ENCODE measurements at places on chromosomes 6 and 20.

GRCh38 chr6:89347825-89348224, 4.7 kb downstream of the UBE2J1 start:
- no peak for DNase-seq

DNA sequence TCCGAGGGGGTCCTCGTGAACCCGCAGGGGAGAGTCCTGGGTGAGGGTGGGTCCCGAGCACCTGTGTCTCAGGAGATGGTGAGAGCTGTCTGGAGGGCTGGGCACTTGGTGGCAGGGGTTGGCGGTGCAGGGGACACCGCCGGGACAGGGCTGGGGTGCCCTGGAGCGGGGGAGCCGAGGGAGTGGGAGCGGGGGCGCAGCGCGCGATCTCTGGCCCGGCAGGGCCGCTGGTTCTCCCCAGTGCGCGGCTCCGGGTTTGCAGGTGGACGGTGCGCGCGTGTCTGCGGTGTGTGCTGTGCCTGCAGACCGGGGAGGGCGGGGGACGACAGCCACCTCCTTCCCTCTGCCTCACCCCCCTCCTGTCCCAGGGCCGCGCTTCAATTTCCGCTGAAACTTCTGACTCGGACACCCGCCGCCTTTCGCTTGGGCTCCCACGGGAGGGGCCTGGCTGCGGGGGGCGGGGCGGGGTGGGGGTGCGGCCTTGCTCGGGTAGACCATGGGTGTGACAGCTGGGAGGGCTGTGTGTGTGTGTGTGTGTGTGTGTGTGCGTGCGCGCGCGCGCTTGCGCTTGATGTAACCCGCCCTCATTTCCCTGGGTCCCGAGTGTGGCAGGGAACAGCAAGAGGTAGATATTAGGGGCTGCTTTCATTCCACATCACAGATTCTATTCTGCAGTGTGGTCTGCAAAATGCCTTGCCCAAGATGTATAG, 1.2 kb downstream of the TRIB3 start:
- peak; percentile 52 for DNase-seq

- DNase-seq: no peak
Observed at GRCh38 chr20:53826597-53827291, 233.1 kb upstream of the ZNF217 start.

DNA sequence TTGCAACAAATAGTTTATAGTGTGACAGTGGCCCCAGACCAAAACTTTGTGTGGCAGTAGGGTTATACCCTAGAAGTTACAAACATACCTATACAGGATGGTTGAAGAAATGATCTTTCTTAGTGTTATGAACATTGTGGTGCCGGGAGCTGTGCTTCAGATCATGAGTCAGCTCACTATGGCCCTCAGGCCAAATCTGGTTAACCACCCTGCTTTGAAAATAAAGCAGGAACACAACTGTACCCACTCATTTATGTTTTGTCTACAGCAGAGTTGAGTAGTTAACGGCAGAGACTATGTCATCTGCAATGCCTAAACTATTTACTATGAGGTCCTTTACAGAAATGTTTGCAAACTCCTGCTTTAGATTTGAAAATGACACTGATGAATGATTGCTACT, 24.3 kb downstream of the AKAP7 start:
- DNase-seq: no peak

DNA sequence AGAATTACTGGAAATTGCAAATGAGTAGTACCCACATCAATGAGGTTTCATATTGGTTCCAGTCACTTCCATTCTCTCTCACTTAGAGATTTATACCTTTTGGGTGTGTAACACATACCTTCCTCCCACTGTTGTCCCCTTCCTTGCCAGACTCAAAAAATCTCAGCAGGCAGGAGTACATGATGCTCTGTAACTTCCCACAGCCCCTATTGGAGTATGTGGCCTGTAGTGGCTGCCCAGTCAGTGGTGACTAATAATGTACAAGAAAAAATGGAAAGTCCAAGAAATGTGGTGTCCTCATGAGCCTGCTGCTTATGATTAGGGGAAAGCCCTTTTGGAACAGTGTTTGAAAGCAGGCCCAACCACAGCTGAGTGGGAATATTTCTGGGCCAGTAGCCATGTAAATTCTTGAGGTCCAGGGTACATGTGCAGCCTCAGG, 312.0 kb downstream of the ZFAND3 start:
- DNase-seq: no peak

DNA sequence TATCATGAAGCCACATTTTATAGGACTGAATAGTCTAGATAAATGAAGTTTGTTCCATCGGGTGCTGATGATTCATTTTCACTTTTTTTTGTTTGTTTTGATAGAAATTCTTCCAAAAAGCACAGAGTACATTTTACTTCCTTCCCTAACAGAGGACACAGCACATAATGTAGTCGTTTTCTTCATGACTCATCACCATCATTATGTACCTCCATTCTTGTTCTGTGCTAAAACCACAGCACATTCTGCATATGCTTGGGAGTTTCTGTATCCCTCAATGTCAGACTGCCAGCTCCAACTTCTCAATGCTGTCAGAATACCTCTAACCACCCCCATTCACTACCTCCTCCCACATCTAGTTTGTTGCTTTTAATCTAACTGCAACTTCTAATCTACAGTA, 1004.9 kb upstream of the ADGRB3 start:
- no peak for DNase-seq

GRCh38 chr6:2259002-2259494, 13.6 kb upstream of the GMDS start:
- no peak for DNase-seq

DNA sequence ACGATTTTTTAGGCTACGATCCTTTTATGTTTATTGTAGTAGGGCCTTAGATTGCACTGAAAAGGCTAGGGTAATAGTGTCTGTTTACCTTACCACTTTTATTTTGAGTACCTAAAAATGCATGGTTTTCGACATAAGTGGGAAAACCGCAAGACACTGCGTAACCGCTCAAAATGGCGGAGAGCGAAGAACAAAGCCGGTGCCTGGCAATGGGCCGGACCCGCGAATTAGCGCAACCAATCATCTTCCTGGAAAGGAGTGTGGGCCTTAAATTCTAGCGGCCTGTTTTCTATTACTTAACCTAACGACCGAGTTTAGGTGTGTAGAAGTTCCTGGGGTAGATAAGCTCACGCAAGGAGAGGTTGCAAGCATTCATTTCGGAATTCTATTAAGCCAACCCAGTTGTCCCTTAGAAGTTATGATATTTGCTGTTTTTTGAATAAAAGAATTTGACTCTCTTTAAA, 118.0 kb downstream of the HFE start:
- peak; percentile 65 for DNase-seq

DNA sequence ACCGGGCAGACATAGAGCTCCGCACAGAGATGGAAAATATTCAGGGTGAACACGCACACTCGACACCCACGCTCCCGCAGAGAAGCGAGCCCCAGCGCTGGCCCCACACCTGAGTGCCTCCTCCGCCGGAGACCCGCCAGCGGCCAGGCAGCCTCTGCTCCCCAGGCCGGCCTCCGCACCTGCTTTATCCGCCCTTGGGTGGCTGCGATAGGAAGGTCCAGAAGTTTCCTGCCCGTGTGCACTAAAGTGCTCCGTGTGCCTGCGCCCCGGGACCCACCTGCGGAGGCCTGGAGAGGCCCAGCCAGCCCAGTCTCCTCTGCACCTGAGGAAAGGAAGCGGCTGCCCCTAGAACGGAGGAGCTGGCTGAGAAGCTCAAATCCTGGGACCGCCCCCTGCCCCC, 10.8 kb upstream of the FOXC1 start:
- DNase-seq: no peak

DNA sequence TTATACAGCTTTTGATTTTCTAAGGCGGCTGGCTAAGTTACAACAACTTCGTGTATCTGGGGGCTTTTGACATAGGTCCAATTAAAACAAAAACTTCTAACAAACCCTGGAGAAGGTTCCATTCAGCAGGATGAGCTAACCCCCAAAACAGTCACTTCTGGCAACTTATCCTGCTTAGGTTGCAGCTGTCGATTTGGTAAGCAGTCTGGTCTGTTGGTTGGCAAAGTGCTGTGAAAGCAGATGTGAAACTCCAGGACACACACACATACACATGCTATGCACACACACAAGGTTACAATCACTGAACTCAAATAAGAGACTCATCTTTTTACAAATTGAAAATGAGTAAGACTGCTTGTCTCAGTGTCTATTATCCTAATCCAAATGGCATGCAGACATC, 119.0 kb upstream of the STMND1 start:
- DNase-seq: no peak

DNA sequence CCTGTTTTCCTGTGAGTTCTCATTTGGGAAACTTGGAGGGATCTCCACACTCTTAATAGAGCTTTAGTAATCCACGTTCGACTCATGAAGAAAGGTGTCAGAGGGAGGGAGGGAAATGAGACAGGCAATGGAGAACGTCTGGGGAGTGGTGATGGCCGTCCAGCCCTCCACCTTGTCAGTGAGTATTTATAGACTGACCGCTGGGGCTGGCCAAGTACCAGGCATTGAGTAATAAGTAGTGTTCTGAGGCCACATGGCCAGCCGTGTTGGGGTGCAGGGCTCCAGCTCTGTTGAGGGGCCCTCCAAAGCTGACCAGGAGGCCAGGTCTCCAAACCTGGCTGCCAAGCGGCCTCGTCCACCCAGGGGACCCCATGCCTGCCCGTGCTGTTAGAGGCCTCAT, 11.3 kb upstream of the DSN1 start:
- no peak for DNase-seq

DNA sequence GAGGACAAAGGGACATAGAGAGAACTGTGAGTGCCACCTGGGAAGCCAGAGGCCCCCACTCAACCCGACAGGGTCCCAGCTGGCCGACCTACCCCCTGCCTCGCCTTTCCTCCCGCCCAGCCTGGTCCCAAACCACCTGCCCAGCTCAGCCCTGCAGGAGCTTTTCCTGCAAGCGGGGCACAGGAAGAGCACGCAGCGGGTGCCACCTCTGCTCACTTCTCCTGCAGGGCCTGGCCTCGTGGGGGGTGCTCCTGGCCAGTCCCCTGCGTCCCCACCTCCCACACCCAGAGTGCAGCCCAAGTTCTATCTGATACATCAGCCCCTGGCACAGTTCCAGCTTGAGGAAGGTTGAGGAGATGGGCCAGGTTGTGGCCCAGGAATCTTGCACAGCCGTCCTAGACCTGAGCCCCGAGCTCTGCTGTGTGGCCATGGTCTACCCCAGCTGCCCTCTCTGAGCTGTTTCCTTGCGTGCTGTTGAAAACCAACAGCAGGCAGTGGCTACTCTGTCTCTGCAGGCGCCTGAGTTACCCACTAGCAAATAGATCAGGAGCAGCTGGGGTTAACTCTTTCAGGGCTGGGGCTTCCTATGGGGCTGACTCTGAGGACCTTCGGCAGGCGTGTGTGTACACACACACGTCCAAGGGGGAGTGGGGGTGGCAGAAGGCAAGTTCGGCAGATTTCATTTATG, 1.7 kb downstream of the NECAB3 start:
- DNase-seq: no peak

GRCh38 chr20:35991142-35991771, 22.9 kb downstream of the CNBD2 start:
- DNase-seq: no peak

GRCh38 chr20:55172310-55173002, 697.1 kb downstream of the DOK5 start:
- no peak for DNase-seq

- DNase-seq: no peak
Observed at GRCh38 chr20:19022118-19022575, 190.3 kb upstream of the SLC24A3 start.

DNA sequence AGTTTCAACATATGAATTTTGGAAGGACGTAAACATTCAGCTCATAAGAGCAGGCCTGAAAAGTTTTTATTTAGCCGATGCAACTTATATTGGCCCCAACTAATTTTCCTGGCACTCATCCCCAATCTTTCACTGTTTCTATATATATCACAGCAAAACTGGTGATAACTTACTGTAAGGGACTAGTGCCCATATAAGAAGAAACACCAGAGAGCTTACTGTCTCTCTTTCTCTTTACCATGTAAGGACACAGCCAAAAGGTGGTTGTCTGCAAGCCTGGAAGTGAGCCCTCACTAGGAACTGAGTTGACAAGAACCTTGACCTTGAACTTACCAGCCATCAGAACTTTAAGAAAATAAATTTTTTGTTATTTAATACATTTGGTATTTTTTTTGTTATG, 807.4 kb upstream of the CITED2 start:
- no peak for DNase-seq

DNA sequence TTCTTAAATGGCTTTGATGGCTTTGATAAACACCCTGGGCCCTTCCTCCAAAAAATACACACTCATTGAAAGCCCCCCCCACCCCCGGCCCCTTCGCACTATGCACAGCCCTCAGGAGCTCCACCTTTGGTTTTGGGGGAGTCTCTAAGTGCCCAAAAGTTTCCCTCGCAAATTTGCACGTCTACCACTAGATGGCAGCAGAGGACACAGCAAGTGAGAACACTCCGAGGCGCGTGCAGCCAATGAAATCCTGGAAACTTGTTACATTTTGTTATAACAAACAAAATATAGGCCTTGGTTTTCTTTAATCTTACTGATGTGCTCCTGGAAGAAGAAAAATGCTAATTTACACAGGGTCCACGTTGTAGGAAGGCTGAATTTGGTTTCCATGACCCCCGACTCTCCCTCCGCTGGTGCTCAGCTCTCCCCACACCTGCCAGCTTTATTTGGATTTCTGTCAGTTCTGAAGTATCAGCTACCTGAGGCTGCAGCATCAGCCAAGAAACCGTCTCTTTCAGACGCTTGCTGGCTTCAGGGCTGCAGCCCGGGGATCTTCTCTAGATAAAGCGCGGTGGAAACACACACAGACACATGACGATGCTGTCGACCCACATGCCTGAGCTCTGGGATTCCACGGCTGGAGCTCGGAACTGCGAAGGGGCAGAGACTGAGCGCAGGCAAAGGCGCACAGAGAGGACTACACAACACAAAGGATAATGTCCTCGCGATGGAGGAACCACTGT, 148.3 kb upstream of the RPS6KA2 start:
- DNase-seq: peak; percentile 26

DNA sequence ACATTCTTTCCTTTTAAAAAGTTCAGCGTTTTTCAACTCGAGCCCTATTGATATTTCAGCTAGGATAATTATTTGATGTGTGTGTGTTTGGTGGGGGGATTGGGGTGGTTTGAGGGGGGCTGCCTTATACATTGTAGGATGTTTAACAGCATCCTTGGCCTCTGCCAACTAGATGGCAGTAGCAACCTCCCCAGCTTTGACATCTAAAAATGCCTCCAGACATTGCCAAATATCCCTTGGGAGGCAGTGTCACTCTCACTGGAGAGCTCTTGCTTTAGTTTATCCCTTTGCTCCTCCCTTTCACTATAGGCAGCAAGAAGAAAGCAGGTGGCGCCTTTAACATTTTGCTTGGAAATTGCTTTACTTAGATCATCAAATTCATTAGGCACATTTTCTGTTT, 14.6 kb upstream of the TP53TG5 start:
- no peak for DNase-seq

DNA sequence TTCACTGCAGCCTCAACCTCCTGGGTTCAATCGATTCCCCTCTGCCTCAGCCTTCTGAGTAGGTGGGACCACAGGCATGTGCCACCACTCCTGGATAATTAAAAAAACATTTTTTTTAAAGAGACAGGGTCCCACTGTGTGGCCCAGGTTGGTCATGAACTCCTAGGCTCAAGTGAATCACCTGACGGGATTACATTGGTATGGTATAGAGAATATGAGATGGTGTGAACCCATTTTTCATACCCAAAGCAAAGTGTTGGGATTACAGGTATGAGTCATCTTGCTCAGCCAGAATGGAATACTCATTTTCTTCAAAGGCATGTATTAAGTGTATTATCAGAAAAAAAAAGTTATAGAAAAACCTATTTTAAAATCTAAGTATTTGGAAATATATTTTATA, 114.2 kb downstream of the AHI1 start:
- no peak for DNase-seq
